Central memory CD4-positive, alpha-beta T cell (primary cell): ENCODE measurements at places on chromosomes 7 and 10.

DNA sequence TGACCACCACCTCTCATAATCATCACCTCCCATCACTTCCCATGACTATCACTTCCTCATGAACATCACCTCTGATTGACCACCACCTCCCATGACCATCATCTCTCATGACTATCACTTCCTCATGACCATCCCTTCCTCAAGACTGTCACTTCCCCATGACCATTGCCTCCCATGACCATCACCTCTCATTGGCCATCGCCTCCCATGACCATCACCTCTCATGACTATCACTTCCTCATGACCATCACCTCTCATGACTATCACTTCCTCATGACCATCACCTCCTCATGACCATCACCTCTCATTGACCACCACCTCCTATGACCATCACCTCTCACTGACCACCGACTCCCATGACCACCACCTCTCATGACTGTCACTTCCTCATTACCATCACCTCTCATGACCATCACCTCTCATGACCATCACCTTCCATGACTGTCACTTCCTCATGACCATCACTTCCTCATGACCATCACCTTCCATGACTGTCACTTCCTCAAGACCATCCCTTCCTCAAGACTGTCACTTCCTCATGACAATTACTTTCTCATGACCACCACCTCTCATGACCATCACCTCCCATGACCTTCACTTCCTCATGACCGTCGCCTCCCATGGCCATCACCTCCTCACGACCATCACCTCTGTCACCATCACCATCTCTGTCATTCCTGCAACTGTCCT, 51.6 kb downstream of the PDGFA start:
- DNase-seq: no peak

DNA sequence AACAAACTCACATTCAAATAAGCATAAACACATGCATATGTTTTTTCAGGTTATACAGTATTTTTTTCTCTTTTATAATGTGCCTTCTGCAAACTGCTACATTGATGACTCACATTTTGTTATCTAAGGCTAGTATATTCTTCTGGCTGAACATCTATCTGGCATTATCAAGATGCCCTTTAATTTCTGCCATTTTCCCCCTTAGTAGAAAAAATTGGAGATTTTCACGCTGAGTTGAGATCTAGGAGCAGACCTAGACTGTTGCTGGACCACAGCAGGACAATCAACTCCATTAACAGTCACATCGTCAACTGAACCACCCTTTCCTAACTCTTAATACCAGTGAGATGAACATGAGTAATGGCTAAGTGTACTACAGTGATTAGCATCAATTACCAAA, 41.6 kb downstream of the ERCC6 start:
- DNase-seq: no peak

- DNase-seq: no peak
These were observed 33.7 kb downstream of the ANKIB1 start for GRCh38 chr7:92279396-92280031.

GRCh38 chr7:26590709-26591108, 273.7 kb downstream of the SKAP2 start:
- DNase-seq: no peak

DNA sequence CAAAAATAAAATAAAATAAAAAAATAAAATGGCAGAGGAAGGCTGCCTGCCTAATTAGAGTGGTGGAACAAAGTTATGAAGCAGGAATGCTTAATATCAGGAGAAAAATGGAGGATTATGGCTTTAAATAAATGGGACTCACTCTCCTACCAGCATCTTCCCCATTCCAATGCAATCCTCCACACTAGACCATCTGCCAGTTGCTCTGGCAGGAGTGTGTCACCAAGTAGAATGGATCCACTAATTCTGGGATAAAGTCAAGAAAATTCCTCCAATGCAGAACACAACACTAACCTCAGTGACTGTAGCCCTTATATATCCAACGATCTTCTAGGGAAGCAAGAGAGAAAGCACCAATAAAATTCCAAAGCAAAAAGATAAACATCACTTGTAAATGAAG, 112.5 kb upstream of the ARID5B start:
- no peak for DNase-seq

DNA sequence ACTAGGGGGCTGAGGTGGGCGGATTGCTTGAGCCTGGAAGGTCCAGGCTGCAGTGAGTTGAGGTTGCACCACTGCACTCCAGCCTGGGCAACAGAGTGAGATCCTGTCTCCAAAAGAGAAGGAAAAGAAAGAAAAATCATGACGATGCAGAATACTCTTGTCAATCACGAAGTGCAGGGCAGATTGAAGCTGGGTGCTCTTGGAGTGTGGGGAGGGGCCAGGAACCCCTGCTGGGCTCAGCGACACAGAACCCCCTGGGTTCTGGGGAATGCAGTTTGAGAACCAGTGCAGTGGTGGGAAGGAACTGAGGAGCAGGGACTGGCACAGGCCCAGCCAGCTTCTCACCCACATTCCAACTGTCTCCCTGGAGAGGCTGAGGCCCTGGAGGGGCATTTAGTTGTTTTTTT, 10.8 kb upstream of the INTS1 start:
- DNase-seq: no peak

DNA sequence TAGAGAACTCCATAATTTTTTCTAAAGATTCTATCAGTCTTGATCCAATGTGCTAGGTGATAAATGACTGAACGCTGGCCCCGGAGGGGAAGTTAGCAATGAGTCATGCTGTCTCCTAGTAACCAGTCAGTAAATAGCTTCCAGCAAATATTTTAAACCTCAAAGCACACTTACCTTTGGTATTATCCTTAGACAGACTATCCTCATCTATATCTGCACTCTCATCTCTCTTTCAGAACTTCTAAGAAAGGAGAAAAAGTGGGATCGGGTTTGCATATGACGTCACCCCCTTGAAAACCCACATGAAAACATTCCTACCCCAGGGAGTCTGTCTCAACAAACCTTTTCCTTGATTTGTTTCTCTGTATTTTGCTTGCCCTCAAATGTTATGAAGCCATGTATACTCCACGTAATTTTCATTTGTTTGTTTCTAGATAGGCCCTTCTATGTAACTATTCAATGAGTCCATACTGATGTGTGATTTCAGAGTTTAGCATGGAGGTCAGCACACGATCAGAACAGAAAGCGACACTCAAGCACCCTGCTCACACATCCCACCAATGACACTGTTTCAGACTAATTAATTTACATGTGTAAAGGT, 174.9 kb upstream of the NRP1 start:
- no peak for DNase-seq

DNA sequence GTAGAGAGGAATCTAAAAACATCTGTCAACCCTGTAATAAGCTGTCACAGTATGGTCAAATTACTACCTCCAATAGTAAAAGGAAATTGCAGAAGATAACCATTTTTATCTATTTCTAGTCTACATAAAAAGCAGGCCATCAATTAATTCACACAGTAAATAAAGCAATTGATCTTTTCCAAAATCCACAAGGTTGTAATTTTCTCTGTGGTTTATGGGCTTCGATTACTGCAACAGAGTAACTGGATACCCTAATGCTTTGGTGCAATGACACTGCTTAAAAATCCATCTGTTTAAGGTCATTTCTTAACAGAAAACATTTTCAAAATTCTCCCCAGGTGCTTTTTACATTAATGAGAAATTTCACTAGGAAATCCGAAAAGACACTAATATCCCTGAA, 23.9 kb downstream of the ESYT2 start:
- DNase-seq: no peak

- DNase-seq: no peak
These were observed 307.5 kb upstream of the ANKRD30A start for GRCh38 chr10:36817898-36818297.
